ENCODE measurements at places on chromosomes 1 and 21. TPM values are rescaled to one million over a fixed set of nuclear protein-coding genes. Genes with fewer than 3 reads are reported as not detected.

TMEM52 gene
- polyA plus RNA-seq = 0.37 TPM

PLEKHN1 gene
- polyA plus RNA-seq = 3.2 TPM

KCNK1 gene
- polyA plus RNA-seq = 6.2 TPM

CFH gene
- polyA plus RNA-seq = 8.2 TPM

IL10 gene
- not detected for polyA plus RNA-seq

LCE2A gene
- not detected for polyA plus RNA-seq
